CD4-positive, alpha-beta T cell (primary cell): ENCODE measurements at places on chromosomes 7 and 10. TPM values are rescaled to one million over a fixed set of nuclear protein-coding genes. Genes with fewer than 3 reads are reported as not detected.

Gene LIPK
- total RNA-seq, result not detected

Gene SHOC2
- total RNA-seq, result 66.9 TPM

Gene RGR
- not detected for total RNA-seq

Gene NOS3
- total RNA-seq, result 7.1 TPM

Gene TRIL
- not detected for total RNA-seq

Gene JCAD
- total RNA-seq, result not detected

Gene APBB1IP
- 44.5 TPM for total RNA-seq

GRCh38 chr7:86968618-86969017 lies 90.8 kb downstream of the ELAPOR2 start:
- no peaks in the 10 kb centered on the region for H3K36me3 ChIP-seq
- H3K27me3 ChIP-seq, result no peaks in the 10 kb centered on the region
- no peak overlapping the region for H3K27ac ChIP-seq
- no peak overlapping the region for H3K4me3 ChIP-seq

DNA sequence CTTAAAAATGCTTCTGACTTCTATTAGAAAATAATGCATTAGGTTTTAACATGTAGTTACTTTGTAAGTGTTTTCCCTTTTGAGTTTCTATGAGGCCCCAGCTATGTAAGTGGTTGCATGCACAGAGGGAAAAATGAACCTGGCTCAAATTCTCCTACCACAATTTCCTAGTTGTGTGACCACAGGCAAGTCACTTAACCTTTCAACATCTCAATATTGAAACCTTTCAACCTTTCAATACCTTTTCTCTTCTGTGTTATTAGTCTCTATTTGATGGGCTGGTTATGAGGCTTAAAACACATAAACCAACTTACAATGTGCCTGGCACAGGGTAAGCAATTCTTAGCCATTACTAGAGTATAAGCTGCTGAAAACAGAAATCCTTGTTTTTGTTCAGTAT lies 203.0 kb downstream of the KCND2 start:
- H3K27ac ChIP-seq, result no peak overlapping the region
- H3K27me3 ChIP-seq, result no peaks in the 10 kb centered on the region
- no peaks in the 10 kb centered on the region for H3K4me1 ChIP-seq
- no peaks in the 10 kb centered on the region for H3K36me3 ChIP-seq
- no peak overlapping the region for H3K4me3 ChIP-seq
- no peak for DNase-seq

DNA sequence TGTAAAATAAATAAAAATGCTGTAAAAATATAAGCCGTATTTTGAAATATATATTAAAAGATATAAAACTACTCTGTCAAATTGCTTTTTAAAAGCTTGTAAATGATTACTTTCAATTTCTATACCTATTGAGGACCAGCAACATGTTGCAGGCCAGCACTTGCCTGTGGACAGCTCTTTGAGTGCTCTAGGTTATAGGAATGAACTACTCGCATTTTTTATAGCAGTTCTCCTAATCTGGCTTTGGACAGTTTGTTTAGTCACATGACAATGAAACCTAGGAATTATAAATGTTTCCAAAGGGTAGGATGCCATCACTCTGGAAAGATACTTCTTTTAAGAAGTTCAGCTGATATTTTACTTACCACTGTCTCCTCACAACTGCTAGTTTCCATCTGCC lies 117.7 kb upstream of the PTPRZ1 start:
- H3K4me3 ChIP-seq, result no peak overlapping the region
- no peaks in the 10 kb centered on the region for H3K36me3 ChIP-seq
- H3K27ac ChIP-seq, result no peak overlapping the region
- H3K4me1 ChIP-seq, result no peaks in the 10 kb centered on the region

DNA sequence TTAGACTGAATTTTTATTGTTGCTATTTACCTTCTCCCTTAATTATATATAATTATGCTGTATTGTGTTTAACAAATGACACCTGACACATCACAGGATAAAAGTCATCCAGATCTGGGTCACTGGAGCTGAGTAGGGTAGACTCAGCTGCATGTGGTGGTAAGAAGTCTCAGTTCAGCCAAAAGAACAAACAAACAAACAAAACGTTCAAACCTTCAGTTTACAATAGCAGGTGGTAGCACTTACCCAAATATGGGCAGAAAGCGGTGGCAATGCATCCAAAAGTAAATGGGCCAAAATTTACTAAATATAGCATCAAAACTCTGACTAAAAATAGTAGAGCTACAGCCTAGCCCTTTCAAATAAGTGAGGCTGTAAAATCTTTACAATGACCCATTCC lies 42.2 kb downstream of the ZWINT start:
- H3K36me3 ChIP-seq, result no peaks in the 10 kb centered on the region
- no peaks in the 10 kb centered on the region for H3K4me1 ChIP-seq
- DNase-seq, result no peak
- H3K27me3 ChIP-seq, result no peaks in the 10 kb centered on the region
- no peak overlapping the region for H3K27ac ChIP-seq
- no peak overlapping the region for H3K4me3 ChIP-seq

- H3K27ac ChIP-seq, result no peak overlapping the region
- DNase-seq, result no peak
- no peaks in the 10 kb centered on the region for H3K27me3 ChIP-seq
- no peaks in the 10 kb centered on the region for H3K36me3 ChIP-seq
Measured at GRCh38 chr7:34875481-34875880, 161.8 kb downstream of the DPY19L1 start.

GRCh38 chr10:42883993-42884983 lies 101.7 kb downstream of the BMS1 start:
- H3K36me3 ChIP-seq, result no peaks in the 10 kb centered on the region
- H3K27ac ChIP-seq, result no peak overlapping the region
- DNase-seq, result no peak
- peaks cover 3% of the 10 kb centered on the region for H3K27me3 ChIP-seq
- no peak overlapping the region for H3K4me3 ChIP-seq
- H3K4me1 ChIP-seq, result no peaks in the 10 kb centered on the region

GRCh38 chr7:158236400-158236799 lies 351.2 kb downstream of the PTPRN2 start:
- H3K36me3 ChIP-seq, result no peaks in the 10 kb centered on the region
- no peaks in the 10 kb centered on the region for H3K4me1 ChIP-seq
- DNase-seq, result no peak

- no peak for DNase-seq
- H3K4me1 ChIP-seq, result no peaks in the 10 kb centered on the region
- H3K27ac ChIP-seq, result no peak overlapping the region
- H3K27me3 ChIP-seq, result no peaks in the 10 kb centered on the region
Measured at GRCh38 chr10:118856106-118856505, 101.3 kb upstream of the CACUL1 start.

DNA sequence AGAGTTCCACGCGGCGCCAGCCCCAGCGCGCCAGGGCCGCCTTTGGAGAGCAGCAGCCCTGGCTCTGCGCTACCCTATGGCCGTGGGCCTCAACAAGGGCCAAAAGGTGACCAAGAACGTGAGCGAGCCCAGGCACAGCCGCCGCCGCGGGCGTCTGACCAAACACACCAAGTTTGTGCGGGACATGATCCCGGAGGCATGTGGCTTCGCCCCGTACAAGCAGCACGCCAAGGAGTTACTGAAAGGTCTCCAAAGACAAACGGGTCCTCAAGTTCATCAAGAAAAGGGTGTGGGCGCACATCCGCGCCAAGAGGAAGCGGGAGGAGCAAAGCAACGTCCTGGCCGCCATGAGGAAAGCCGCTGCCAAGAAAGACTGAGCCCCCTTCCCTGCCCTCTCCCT lies 144.1 kb downstream of the SRPK2 start:
- H3K4me1 ChIP-seq, result peaks cover 2% of the 10 kb centered on the region
- no peaks in the 10 kb centered on the region for H3K36me3 ChIP-seq
- DNase-seq, result no peak
- no peaks in the 10 kb centered on the region for H3K27me3 ChIP-seq

DNA sequence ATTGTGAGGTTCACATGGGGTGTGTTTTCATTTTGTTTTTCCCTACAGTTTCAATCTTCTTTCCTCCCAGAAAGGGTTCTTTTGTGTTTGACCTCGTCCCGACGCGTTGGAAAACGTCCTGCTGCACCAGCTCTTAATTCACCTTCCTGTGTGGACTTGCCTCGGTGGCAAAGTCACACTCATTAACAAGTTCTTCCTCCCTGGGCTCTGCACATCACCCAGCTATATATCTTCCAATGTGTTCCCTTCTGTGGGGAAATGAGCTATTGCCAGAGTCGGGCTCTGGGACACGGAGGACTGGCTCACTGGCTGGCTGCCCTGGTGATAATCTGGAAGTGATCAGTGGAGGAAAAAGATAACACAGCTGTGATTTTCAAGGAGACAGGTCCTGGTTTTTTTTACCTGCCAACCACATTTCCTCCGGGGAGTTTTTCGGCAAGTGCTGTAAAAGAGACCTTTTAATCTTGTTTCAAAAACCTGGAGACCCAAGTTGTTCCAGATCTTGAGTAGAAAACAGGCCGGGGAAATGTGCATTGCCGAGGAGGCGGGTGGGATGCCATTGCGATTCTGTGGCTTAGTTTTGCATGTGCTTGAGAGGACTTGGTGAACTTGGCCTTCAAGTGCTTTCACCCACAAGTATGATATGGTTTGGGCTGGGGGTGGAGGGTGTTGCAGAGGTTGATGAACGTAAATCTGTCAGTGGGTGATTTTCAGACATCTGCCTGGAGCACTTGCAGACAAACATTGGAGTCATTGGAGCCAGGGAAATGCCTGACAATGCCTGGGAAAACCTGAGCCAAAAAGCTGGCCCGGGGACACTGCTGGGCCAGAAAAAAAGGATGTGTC lies 96.5 kb upstream of the CREB5 start:
- no peak overlapping the region for H3K27ac ChIP-seq
- no peaks in the 10 kb centered on the region for H3K36me3 ChIP-seq
- no peak overlapping the region for H3K4me3 ChIP-seq
- peaks cover 10% of the 10 kb centered on the region for H3K27me3 ChIP-seq
- no peaks in the 10 kb centered on the region for H3K4me1 ChIP-seq

DNA sequence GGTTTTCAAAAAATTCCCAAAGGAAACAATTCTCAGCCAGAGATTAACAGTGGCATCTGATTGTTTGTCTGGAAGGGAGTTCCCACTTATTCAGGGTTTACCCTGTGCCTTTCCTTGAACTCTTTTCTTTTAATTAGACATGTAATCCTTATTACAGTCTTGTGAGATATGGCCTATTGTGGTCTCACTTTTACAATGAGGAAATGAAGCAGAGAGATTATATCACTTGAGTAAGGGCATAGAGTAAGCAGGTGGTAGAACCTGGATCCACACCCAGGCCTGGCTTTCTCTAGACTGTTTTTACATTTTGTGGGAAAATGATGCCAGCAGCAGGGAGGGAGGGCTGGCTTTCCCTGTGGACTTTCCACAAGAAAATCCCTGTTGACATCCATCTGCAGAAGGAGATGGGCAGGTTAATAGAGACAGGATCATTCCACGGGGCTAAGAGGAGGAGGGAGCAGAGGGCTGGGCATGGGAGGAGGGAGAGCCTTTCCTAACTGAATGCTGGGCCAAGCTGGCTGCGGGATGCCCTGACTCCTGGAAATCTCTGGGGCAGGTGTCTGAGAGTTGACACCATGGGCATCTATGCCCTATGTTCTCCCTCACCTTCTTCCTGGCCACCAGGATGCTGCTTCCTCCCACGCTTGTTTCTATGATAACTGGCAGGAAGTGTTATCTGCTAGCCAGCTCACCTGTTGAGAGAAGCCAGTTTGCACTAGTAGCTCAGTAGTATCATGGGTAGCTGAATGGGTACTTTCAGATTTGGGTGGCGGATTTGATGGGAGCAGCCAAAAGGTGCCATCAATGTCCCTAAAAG lies 28.7 kb upstream of the ARHGAP22 start:
- peaks cover 7% of the 10 kb centered on the region for H3K27me3 ChIP-seq
- DNase-seq, result no peak
- peaks cover 19% of the 10 kb centered on the region for H3K4me1 ChIP-seq
- H3K4me3 ChIP-seq, result no peak overlapping the region
- H3K27ac ChIP-seq, result no peak overlapping the region

DNA sequence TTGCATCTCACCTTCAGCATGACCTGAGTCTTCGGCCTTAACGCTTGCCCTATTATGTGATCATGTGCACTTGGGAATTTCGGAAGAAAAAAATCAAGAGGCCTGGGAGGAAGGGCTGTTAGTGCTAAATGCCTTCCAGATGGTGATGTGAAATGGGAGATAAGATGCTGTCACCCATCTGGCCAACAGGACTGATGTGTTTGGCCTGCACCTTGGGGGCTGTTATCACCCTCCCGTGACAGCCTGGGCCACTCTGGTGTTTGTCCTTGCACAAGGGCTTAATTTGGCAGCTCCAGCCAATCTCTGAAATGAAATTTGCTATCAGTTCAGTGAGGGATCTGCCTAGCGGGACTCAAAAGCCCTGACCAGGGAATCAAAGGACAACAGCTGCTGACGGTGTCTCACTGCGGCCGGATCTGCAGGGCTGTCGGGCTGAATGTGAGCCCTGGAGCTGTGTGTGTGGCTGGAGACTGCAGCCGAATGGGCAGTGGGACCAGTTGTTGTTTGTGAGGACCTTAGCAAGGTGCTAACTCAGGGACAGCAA lies 131.4 kb upstream of the BTBD16 start:
- no peak overlapping the region for H3K4me3 ChIP-seq
- no peaks in the 10 kb centered on the region for H3K4me1 ChIP-seq
- no peak overlapping the region for H3K27ac ChIP-seq
- no peak for DNase-seq

GRCh38 chr7:94231305-94231704 lies 163.4 kb upstream of the COL1A2 start:
- no peak overlapping the region for H3K4me3 ChIP-seq
- no peaks in the 10 kb centered on the region for H3K4me1 ChIP-seq
- H3K27ac ChIP-seq, result no peak overlapping the region
- DNase-seq, result no peak
- H3K36me3 ChIP-seq, result no peaks in the 10 kb centered on the region
- H3K27me3 ChIP-seq, result no peaks in the 10 kb centered on the region

DNA sequence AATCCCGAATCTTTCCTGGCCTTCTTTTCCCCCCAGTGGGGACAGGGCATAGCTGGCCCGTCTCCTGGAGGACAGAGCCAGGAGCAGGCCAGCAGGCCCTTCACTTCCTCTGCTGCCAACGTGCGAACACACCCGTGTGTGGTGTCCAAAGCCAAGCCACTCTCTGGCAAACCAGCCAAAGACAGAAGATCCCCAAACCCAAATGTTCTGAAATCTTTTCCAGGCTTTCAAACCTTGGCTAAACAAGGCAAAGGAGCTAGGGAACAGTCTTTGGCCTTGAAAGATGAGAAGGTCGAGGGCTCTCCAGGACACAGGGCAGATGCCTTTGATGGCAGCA lies 63.0 kb downstream of the PROSER2 start:
- H3K27me3 ChIP-seq, result no peaks in the 10 kb centered on the region
- peaks cover 14% of the 10 kb centered on the region for H3K4me1 ChIP-seq
- no peaks in the 10 kb centered on the region for H3K36me3 ChIP-seq
- no peak overlapping the region for H3K4me3 ChIP-seq
- H3K27ac ChIP-seq, result no peak overlapping the region
- no peak for DNase-seq

GRCh38 chr10:56633876-56634452 lies 272.9 kb upstream of the ZWINT start:
- no peaks in the 10 kb centered on the region for H3K36me3 ChIP-seq
- DNase-seq, result no peak
- H3K27ac ChIP-seq, result no peak overlapping the region
- no peaks in the 10 kb centered on the region for H3K4me1 ChIP-seq
- no peak overlapping the region for H3K4me3 ChIP-seq
